ENCODE measurements at places on chromosomes 13 and 19.

DNA sequence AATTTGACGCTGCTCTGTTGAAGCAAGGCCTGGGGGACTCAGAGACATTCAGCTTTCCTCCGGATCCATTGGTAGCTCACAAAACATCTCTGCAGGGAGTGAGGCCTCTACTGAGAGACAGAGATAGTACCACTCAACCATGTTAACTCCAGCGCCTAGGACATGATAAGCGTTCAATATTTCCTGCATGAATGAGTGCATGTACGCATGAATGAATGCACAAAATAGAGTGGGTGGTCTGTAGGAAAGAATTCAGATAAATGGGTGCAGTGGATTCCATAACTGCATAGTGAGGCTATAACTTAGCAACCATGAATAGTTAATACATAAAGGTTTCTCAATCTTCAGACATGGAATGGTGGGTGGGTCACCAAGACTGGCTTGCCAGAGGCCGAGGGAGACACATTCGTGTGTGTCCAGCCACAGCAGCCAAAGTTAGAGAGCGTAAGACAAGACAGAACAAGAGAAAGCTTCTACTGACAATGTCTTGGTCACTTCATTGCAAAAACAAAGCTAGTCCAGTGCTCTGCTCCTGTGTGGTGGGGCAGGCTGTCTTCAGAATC, 36.3 kb upstream of the RCBTB2 start:
- no peak for DNase-seq

GRCh38 chr13:106690779-106691178, 122.8 kb upstream of the ARGLU1 start:
- DNase-seq, result no peak

- no peak for DNase-seq
Observed at GRCh38 chr19:31252441-31252840, 96.8 kb downstream of the TSHZ3 start.

DNA sequence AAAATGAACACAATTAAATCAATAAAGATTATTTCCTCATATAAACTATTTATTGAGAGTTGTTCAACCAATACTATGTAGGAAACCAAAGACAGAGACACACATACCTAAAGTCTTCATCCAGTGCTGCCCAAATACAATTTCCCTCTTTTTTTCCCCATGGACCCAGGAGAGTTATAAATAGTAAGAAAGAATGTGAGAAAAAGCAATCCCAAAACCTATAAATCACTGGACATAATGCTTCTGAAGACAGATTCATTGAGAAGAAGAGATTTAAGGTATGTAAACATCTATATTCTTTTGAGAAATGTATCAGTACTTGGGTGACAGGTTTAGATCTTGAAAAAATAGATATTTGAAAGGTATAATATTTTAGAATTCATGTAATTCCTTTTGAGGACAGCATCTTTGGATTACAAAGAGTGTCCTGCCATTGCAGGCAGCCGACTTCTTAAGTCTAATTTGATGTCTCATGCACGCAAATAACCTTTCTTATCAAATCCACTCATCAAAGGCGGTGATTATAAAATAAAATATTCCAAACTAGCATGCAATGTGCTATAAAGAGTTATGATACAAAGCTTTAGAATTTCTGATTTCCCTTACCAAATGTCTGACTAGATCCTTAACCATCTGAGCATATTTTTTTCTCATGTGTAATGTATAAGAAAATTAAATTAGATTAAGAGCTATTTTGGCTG, 739.4 kb downstream of the LIG4 start:
- DNase-seq, result no peak

GRCh38 chr13:34868733-34869132, 73.3 kb upstream of the NBEA start:
- DNase-seq, result no peak

DNA sequence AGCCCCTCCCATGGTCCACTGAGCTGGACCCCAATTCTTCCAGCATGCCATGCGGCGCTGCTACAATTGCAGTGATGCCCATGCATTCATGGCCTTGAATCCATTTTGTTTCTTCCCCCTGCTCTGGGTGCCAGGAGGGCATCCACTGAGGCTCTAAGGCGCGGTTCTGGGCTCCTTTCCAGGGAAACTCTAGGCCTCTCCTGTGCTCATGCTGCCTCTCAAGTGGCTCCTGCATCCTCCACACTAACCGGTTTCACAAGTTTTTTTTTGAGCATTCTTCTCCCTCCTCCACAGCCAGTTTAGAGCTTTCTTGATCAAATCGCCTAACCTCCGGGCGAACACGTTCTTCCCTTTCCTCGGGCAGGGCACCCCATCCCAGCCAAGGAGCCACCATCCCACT, 69.1 kb upstream of the FLT1 start:
- no peak for DNase-seq

GRCh38 chr13:46607768-46608564, 55.0 kb downstream of the LRCH1 start:
- DNase-seq, result no peak

GRCh38 chr13:25210842-25211569, 38.9 kb upstream of the AMER2 start:
- DNase-seq, result no peak

DNA sequence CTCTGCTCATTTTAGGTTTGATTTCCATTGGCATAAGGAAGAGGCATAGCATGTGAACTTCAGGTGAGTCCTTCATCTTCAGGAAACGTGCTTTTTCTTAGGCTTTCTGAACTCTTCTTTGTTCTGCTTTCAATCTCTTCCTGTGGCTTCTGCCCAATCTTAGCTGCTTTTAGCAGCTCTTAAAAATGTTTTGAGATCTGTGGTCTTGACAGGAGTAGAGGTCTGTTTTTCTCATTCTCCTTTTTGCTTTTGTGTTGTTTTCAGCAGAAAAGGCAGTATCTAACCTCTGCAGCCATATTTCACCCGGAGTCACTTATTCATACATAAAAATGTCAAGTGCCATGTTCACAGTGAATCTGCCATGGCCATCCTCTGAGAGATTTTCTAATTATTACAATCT, 120.3 kb downstream of the LIG4 start:
- DNase-seq, result no peak

GRCh38 chr19:23260956-23261355, 10.8 kb upstream of the ZNF724 start:
- DNase-seq, result no peak

- no peak for DNase-seq
Observed at GRCh38 chr13:111383591-111384440, 63.4 kb downstream of the TEX29 start.

GRCh38 chr13:48644141-48644540, 9.6 kb upstream of the CYSLTR2 start:
- no peak for DNase-seq

- DNase-seq, result no peak
Observed at GRCh38 chr19:39347332-39348164, 5.3 kb downstream of the SAMD4B start.
